BJ (cell line): ENCODE measurements at places on chromosomes 1 and 21. TPM values are rescaled to one million over a fixed set of nuclear protein-coding genes. Genes with fewer than 3 reads are reported as not detected.

Gene ZBTB7B
- polyA plus RNA-seq, result 18.1 and 29.4 TPM in 2 replicates

Gene LCE3D
- not detected in 2 replicates for polyA plus RNA-seq

DNA sequence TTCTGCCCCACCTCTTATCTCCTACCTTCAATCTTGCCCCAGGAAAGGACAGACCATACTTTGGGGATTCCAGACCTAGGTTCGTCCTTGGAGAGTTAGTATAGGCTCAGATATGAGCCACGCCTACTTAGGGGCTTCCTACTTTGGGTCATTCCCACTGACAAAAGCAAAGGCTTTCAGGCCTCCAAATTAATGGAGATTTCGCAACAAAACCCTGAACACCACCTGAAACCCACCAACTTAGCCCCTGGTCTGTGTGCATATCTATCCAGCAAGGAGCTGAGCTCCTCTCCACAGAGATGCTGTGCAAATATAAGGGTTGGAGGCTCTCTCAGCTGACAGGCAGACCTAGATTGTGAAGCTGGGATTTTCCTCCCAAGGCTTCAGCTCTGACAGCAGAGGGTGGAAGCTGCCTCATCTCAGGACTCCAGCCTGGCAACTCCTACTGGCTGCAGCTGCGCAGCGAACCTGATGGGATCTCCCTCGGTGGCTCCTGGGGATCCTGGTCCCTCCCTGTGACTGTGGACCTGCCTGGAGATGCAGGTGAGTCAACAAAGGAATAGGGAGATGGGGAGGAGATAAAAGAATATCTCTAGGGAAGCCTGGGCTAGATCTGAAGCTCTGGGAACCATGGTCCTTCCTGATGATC is 2.1 kb downstream of the MPL start:
- DNase-seq, result no peak

DNA sequence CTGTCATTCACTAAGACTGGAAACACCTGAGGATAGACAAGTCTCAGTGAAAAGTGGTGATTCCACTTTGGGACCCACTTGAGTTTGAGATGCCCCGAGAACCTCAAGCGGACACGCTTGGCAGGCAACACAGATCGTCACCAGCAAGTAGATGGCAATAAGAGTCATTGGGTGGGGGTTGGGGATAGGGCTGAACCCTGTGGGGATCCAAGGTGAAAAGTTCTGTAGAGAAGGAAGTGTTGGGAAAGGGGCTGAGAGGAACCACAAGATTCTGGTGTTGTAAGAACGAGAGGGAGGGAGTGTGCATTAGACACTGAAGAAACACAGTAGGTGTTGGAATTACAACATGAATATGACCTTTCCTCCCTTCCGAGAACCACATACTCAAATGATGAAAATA is 45.4 kb upstream of the TDRD10 start:
- DNase-seq, result no peak

GRCh38 chr1:233704898-233705723 is 91.2 kb downstream of the KCNK1 start:
- no peak for DNase-seq

GRCh38 chr1:160236806-160237205 is 25.5 kb downstream of the DCAF8 start:
- DNase-seq, result no peak

GRCh38 chr1:193068013-193068412 is 8.6 kb downstream of the RO60 start:
- DNase-seq, result no peak

DNA sequence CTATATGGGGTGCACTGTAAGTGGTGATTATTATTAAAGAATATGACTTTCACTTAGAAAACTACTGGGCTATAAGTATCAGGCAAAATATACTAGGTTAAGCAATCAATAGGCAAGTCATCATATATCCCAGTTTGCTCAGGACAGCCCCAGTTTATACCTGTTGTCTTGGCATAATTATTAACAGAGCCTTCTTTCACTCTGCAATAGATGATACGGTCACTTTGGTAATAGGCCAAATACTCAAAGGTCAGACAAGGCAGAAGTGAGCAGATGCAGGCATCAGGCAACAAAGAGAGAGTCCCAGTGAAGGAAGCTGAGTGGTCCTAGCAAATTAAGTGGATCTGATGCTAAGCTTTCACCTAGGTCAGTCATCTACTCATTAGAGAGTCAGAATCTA is 599.9 kb downstream of the LMO4 start:
- DNase-seq, result no peak

DNA sequence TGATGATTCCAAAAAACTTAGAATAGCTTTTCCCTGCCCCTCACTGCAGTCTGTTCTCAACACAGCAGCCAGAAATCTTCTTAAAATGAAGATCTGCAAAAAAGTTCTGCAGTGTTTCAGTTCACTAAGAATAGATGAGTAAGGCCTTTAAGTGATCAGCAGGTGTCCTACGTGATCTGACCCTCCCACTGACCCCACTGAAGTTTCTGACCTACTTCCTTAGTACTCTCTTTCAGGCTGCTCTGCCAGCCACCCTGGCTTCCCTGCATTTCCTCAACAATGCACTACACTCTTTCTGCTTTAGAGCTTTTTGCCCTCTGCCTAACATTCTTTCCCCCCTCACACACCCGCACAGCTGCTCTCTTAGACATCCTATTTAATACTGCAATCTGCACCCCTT is 182.5 kb downstream of the AKT3 start:
- DNase-seq, result no peak

DNA sequence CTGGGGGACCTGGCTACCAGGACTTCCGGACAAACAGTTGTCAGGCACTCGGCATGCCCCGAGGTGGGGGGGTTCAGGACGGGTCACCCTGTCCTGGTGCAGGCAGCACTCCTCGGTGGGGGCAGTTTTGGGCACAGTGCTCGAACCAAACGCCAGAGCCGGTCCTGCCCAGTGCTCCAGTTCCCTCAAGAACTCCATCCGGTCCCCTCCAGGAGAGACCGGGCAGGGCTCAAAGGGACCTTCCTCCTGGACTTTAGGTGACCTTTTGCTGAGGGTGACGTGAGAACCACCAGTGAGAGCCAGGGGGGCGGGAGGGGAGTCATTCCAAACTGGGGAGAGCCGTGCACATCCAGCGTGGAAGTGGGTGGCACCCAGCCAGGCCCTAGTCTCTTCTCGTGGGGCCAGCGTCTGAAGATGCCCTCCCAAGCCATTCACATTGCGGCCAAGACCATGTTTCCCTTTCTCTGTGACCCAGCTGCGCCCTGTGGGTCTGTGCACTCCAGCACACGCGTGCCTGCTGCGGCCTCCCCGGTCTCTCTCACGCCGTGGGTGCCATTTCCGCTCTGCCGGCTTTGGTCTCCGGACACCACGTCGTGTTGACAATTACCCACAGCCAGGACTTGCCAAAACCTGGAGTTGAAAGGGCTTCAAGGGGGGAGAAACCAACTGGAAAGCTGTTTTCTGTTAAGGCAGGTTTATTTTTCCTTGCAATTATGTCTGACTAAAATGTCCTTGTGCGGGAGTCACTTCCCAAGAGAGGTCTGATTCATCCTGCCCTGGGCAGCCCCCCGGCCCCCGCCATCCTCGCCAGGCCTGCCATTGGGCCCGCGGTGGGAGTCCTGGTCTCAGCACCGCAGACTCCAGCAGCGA is 178.8 kb upstream of the ARHGEF16 start:
- DNase-seq, result peak; percentile 9

- DNase-seq, result no peak
These were observed 708 bp downstream of the PRDM2 start for GRCh38 chr1:13700521-13701270.

DNA sequence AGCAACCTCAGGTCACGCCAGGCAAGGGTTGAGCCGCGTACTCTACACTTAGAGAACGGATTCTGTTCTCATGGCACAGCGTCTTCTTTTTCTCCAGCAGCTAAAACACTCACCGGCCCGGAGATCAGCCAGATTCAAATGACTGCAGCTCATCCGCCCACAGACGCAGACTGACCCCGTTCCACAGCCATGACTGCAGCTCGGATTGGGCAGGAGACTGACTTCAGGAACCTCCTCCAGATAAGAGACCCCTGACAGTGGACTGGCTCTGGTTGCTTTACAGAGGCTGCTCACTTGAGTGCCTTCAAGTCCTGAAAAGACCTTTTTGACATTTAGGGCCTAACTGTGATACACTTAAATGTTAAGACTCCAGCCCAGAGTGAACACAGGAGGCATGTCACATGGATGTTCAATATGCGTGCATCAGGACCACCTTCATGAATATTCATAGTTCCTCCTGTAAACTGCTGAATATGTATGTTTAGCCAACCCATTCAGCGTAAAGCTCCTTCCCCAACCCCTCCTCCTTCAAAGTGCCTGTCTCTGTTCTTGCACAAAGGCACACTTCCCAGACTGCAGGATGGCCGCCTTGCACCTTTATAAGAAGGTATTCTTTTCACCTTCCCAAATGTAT is 42.6 kb downstream of the BACE2 start:
- DNase-seq, result no peak
